ENCODE measurements at places on chromosomes 13 and 19.

DNA sequence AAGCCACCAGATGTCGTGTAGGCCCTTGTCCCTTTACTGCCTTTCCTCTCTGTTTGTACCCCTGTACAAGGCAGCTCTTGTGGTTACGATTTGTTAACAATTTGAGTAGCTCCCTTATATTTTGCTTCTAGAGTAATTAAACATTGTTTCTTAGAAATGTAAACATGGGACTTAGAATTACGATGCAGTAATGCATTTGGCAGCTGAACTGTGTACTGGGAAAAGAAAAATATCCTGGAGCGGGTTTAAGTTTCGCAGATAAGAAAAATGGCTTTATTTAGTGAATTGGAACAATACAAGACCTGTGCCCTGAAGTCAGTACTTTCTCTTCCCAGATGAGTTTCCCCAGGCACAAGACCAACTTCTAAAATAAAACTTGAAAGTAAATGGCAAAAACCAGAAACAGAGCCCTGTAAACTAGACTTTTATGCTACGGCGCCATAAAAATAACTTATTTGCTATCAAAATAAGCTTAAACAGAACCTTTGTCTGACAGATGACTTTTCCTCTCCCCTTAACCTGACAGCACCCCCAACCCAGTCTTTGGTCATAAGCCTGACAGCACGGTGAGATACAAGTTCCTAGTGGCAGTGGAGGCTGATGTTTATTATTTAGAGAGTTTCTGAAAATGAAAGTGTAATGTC lies 63.0 kb downstream of the LRCH1 start:
- DNase-seq, result no peak

DNA sequence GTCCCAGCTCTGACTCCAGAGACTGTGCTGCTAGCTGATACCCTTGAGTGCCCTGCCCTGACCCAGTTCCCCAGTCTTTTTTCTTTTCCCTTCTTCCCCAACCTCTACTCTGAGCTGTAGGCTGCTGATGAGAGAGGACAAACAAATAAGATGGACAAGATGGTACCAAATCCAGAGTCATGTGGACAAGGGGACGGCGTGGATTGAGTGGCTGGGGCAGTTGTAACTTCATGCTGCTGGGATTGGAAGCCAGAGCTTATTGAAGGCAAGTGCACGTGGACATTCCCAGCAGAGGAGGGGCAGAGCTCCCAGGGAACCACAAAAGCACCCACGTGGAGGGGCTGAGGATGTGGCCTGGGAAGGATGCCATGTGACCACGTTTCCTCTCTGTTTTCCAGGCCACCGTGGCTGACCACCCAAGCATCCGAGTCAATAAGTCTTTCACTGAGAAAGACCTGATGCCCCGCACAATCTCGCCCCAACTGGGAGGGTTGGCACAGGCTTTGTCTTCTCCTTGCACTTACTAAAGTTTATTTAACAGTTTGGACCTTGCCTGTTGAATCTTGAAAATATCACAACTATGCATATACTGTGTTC lies 323.3 kb upstream of the ZNF507 start:
- no peak for DNase-seq

- no peak for DNase-seq
These were observed 1599.8 kb downstream of the OLFM4 start for GRCh38 chr13:54628383-54628782.

DNA sequence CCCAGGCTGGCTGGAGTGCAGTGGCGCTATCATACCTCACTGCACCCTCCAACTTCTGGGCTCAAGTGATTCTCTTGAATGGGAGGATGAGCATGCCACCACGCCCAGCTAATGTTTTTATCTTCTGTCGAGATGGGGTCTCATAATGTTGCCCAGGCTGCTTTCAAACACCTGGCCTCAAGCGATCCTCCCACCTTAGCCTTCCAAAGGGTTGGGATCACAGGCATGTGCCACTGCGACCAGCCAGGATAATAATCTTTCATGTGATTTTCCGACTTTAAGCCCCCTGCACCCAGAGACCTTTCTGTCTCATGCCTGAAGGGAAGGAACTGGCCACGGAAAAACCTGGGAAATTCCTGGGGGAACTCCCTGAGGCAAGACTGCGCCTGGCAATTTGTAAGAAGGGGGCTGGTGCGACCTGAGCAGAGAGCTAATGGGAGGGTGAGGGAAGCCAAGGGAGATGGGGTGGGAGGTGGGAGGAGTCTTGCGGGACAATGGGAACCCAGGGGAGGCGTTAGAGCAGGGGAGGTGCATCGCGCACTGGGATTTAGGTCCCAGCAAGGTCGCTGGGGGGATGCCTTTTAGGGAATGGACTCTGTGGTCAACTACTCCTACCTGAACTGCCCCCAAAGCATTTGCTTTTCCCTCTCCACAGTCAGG lies 1.2 kb upstream of the CCDC124 start:
- DNase-seq, result no peak

DNA sequence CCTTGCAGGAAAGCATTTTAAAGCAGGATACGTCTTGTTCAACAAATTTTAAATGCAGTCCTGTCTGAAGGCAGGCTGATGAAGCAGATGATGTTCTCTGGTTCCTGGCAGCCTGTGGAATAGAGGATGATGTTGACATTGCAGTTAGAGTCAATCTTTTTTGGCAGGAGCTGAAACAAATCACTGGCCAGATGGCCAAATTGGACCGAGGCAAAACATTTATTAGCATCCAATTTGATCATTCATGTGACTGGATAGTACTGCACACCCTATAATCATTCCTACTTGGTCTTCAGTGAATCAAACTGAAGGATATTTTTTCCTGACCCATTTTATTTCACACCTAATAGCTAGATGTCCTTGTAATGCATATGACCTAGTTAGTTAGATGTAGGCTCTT lies 172.2 kb upstream of the SLC10A2 start:
- no peak for DNase-seq
